ENCODE measurements at places on chromosomes 3 and 15.

DNA sequence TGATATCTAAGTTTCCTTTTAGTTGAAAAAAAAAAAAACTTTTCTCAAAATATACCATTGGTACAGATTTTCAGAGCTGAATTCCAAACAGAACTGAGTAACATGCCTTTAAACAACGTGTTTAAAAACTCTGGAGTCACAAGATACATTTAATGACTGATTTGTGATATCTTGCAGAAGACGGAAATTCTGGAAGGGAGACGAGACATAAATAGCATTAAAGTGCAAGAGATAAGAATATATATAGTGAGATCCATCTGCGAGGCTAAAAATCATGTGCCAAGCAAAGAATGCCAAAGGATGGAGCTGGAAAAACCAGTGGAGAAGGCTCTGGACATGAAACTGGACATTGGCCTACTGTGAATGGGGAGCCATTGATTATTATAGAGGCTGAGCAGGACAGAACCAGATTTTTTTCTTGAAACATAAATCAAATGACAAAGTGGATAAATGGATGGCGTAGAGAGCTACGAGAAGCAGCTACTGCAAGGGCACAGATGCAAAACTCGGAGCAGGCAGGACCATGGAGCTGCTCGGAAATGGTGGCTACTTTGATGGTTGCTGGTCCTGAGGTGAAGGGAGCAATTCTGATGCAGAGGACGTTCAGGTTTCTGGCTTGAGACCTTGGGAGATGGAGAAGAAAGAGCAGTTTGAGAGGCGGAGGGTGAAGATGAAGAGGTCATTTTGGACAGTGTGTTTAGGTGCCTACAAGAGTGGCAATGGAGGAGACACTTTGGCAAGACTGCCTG lies 88.8 kb downstream of the CPN2 start:
- DNase-seq, result no peak

GRCh38 chr3:33145901-33146580 lies 32.2 kb downstream of the CRTAP start:
- DNase-seq, result no peak

- no peak for DNase-seq
These were observed 40.7 kb downstream of the LDHAL6B start for GRCh38 chr15:59247364-59247763.

GRCh38 chr3:2156244-2156847 lies 57.7 kb downstream of the CNTN4 start:
- no peak for DNase-seq

DNA sequence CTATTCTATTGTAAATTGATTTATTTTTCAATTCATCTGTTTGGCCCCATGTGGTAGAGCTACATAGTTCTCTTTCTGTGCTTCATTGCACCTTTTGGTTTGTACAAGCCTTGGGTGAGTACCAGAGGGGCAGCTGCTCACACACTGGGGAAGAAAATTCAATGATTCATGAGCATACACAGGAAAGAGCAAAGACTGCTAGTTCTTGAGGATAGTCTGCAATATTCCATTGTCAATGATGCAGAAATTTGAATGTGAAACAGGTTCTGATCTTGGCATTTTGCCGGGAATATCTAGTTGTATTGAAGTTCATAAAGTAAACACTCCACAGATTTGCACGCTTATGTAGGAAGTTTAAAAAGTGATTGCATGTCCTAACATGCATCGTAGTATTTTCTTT lies 304.6 kb downstream of the NAALADL2 start:
- DNase-seq, result no peak

DNA sequence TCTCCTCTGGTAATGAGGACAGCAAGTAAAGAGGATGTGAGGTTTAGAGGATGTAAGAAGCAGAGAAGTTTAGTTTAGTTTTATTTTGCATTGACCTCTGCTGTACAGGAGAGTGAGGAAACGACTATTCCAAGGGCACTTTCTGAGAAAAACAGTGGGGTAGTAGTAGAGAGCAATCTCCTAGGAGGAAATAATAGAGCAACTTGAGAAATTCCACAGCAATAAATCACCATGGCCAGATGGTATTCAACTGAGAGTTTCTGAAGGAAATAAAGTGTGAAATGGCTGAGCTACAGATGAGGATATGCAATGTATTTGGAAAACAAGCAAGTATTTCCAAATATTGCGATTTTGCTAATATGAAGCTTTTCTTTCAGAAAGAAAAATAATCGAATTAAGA lies 118.9 kb downstream of the DPH6 start:
- no peak for DNase-seq

- no peak for DNase-seq
These were observed 124.3 kb upstream of the UMPS start for GRCh38 chr3:124605781-124606579.

All from hematopoietic multipotent progenitor cell treated with erythropoietin and hydrocortisone succinate and interleukin-3 and kit ligand, for 15 days (in vitro differentiated cells).